Stimulated activated CD4-positive, alpha-beta T cell treated with anti-CD3 and anti-CD28 coated beads, Interleukin-1b, Interleukin-23, amount 100 ng/mL, for 1 hour (primary cell): ENCODE measurements at places on chromosomes 7 and 10.

DNA sequence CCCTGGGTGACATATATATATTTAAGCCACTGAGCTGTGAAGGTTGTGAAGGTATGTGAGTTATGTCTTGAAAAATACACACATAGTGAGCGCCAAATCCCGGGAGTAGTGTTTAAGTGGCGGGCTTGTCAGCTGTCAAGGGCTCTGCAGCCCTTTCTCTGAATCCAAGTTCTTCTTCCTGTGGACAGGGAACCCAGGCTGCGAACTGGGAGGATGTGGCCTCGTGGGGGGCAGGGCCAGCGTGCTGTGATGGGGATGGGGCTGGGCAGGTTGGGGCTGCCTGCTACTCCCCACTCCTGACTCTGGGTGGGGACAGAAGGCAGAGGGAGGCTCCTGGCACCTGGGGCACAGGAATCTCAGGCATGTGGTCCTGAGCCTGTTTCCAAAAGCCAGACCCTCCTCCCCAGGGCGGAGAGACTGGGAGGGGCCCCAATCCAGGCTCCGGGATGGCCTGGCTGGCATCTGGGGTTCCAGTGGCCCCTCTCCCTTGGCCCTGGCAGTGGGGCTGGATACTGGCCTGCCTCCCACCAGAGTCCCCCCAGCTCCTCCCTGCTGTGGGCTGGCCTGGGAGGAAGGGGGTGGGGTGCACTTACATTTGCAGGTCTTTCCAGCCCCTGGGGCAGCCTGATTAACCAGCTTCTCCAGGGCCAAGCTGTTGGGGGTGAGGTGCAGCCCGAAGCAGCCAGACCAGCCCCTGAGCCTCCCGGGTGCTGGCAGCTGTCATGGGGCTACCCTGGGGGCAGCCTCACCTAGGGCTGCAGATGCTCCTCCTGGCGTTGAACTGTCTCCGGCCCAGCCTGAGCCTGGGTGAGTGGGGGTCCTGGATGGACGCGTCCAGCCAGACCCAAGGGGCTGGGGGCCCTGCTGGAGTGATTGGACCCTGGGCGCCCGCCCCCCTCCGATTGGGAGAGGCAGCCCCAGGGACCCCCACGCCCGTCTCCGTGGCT, at the start of gene UPK3B:
Gene UPK3B, plus strand, starts transcription at position 622 of the 947 bp plus-strand sequence. Its CDS starts 101 bp downstream, at position 723.
- no peak for DNase-seq

DNA sequence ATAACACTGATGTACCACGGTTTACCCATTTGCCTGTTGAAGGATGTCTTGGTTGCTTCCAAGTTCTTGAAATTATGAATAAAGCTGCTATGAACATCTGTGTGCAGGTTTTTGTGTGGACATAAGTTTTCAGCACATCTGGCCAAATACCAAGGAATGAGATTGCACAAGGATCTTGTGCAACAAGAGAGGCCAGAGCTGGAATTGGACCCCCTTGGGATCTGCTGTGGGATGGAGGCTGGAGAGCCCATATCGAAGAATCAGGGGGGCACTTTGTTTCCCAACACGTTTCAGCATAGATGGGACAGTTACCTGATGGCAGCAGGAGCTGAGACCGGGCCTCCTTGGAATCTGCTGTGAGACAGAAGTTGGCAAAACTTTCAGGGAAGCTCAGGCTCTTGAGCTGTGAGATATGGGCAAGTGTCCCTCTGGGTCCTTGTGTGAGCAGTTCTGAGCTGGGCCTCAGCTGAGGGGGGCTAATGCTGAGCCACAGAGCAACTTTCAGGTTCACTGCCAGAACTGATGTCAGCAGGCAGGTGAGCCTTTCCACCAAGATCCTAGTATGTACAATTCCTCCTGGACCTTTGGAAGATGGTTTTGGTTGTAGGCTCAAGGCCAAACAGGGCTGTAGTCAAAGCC, 115.2 kb upstream of the RAB18 start:
- no peak for DNase-seq

- DNase-seq, result no peak
Observed at GRCh38 chr7:2934211-2934731, 90.2 kb upstream of the GNA12 start.

- DNase-seq, result no peak
Observed at GRCh38 chr10:4354382-4354812, 471.6 kb upstream of the AKR1E2 start.

DNA sequence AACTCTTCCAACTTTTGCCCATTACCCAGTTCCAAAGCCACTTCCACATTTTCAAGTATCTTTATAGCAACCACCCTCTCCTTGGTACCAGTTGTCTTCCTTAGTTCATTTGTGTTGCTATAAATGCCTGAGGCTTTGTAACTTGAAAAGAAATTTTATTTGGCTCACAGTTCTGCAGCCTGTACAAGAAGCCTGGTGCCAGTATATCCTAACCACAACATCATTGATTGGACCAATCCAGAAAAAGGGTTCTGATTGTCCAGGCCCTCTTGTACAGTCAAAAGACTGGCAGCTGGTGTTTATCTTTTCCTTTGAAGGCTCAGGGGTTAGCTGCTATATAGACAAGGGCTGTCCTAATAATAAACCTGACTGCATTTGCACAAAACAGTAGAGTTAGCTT, 21.1 kb upstream of the ABCC2 start:
- no peak for DNase-seq

DNA sequence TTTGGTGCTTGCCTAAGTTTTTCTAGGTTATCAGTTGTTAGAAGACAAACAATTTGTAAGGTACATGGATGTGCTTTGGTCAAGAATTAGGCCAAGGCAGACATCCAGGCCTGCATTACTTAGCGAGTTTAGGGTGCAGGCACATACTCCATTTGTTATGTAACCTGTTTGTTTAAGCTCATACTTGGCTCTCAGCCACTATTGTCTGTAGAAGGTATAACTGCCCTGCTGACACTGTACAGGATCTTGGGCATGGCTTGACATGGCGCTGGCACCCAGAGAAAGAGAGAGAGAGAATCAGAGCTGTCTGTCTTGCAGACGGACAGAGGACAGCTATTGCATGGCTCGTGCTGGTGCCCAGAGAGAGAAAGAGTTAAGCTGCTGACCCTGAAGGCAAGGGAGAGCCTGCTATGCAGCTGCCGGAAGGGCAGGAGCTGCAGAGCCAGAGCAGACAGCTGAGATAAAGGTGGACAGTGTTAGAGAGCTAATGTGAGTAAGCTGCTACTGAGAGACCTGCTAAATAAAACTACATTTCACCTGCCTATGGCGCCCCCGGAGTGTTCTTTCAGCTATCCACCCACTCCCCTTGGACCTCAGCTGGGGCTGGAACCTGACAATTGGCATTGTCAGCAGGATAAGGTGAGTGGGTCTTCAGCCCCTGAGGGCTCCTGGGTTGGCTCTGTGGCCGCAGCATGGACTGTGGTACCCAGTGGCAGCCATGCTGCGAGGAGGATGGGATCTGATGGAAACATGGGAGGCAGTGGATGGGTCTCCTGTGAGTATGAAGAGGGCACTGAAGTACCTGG, 120.9 kb upstream of the TMEM106B start:
- DNase-seq, result no peak
